ENCODE measurements at places on chromosomes 1 and 21. TPM values are rescaled to one million over a fixed set of nuclear protein-coding genes. Genes with fewer than 3 reads are reported as not detected.

SPTA1 gene
- not detected for total RNA-seq

KCNC4 gene
- total RNA-seq: 2.5 TPM

LINGO4 gene
- 0.34 TPM for total RNA-seq

FHAD1 gene
- total RNA-seq: 5.9 TPM

KCND3 gene
- 6.3 TPM for total RNA-seq

KRTAP12-2 gene
- not detected for total RNA-seq

GPR25 gene
- total RNA-seq: not detected

TMEM222 gene
- 40.4 TPM for total RNA-seq

BCAN gene
- total RNA-seq: 0.11 TPM

USH2A gene
- total RNA-seq: under 0.01 TPM

B3GALT6 gene
- total RNA-seq: 26.1 TPM

F13B gene
- total RNA-seq: not detected

ITLN2 gene
- total RNA-seq: 38.7 TPM

TTC24 gene
- not detected for total RNA-seq

MNDA gene
- 16.2 TPM for total RNA-seq

MPZ gene
- 3.1 TPM for total RNA-seq

KPRP gene
- total RNA-seq: not detected

REG4 gene
- total RNA-seq: not detected
